ENCODE measurements at places on chromosomes 11 and 22. TPM values are rescaled to one million over a fixed set of nuclear protein-coding genes. Genes with fewer than 3 reads are reported as not detected.
A peak's percentile ranks its signal among the peaks of the same experiment; 100 is the strongest.

The PTPN5 gene
- total RNA-seq: 6.4 TPM

GRCh38 chr11:64759722-64760719 lies at the start of gene PYGM:
Gene PYGM, minus strand, starts transcription at chr11:64759974. Its CDS starts 76 bp downstream, at chr11:64759898.
- peak; percentile 61 for DNase-seq

GRCh38 chr11:1749395-1750351 lies 722 bp downstream of the IFITM10 start:
- DNase-seq: no peak

DNA sequence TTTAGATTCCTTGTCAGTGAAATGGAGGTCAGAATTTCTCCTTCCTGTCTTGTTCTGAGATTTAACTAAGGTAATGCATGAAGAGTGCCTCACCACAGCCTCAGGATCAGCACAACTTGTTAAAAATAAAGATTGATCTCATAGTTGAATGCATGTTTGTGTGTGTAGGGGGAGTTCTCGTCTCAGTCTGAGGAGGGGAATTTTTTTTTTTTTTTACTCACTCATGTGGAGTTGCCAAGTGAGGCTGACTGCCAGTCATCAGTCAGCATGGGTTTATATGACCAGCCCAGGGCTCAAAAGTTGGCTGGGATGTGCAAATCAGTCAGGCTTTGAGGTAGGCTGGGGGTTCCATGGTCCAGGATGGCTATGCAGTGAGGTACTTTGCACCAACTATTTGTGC lies 113.2 kb downstream of the FANCF start:
- no peak for DNase-seq

DNA sequence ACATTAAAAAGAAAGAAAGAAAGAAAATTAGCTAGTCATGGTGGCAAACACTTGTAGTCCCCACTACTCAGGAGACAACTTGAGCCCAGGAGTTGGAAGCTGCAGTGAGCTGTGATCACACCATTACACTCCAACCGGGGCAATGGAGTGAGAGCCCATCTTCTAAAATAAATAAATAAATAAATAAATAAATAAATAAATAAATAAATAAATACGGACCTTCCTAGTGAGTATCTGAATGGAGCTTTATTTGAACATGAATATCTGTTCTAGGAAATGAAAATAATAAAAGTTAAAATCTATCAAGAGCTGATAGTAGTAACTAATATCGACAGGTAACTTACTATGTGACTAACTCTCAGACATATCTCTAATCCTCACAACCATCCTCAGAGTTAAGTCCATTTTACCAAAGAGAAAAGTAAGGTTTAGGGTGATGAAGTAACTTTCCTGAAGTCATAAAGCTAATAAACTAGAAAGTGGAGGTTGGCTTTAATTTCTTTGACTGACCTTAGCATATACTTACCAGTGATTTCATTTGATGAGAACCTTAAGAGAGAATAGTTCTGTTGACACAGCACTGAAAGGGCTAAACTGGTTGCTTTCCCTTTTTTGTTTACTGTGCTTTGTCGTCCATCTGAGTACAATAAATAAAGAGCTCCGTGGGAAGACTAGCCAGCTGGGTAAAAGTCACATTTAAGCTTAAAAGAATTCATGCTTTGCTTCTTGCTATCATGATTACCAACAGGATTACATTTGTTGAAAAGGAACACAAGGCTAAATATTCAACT lies 22.4 kb downstream of the ENTHD1 start:
- no peak for DNase-seq

- no peak for DNase-seq
These were observed 18.4 kb downstream of the FADS2 start for GRCh38 chr11:61846362-61847020.

GRCh38 chr11:287821-288477 lies 977 bp upstream of the PGGHG start:
- DNase-seq: no peak

- no peak for DNase-seq
These were observed 423.2 kb downstream of the MN1 start for GRCh38 chr22:27378311-27378800.

Measured in neural crest cell (in vitro differentiated cells).